ENCODE measurements at places on chromosomes 2 and 18. TPM values are rescaled to one million over a fixed set of nuclear protein-coding genes. Genes with fewer than 3 reads are reported as not detected.

DNA sequence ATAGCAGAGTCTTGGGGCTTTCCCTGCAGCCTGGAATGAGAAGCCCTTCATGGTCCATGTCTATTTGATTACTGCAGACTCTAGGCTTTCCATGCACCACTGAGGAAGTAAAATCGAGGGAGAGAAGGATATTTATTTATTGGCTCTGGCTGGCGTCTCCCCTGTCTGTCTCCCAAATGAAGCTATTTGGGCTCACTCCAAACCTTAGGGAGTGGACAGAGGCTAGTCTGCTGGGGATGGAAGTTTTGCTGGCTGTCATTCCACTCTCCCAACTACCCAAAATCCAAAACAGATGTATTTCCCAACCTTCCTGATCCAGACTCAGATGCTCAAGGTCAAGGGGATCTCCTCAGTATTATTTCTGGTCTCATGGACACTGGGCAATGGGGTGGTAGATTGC, 33.7 kb downstream of the TMEM17 start:
- no peak for DNase-seq

DNA sequence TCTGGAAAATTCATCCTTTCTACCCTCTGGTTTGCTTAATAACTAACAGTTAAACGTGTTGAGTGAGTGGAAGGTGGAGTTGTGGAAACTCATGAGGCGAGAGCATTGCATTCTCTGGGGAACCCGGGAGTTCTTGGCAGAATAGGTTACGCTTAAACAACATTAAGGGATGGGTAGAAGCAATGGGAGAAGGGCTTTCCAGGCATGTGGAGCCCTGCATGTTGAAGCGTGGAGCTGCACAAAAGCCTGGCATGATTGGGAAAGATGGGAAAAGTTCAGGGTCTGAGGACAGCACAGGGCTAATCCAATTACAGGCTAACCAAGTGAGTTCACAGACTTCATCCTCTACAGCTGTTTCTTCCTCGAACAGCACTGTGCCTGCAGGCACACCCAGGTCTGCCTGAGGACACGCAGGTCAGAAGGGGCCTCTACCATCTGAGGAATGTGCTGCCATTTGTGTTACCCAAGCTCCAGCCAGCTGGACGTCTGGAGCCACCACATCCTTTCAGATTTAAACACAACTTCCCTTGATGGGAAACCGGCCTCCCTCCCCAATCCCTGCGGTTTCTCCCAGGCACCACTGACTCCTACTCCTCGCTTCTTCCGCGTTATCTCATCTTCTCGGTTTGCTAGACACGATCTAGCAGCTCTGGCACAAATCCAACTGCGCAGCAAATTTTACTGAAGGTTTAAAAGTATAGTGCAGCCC, 164.2 kb downstream of the ANTXR1 start:
- DNase-seq: no peak

GRCh38 chr2:16104949-16105668, 164.8 kb downstream of the MYCN start:
- no peak for DNase-seq

- no peak for DNase-seq
Measured at GRCh38 chr18:78770139-78770822, 209.3 kb upstream of the SALL3 start.

DNA sequence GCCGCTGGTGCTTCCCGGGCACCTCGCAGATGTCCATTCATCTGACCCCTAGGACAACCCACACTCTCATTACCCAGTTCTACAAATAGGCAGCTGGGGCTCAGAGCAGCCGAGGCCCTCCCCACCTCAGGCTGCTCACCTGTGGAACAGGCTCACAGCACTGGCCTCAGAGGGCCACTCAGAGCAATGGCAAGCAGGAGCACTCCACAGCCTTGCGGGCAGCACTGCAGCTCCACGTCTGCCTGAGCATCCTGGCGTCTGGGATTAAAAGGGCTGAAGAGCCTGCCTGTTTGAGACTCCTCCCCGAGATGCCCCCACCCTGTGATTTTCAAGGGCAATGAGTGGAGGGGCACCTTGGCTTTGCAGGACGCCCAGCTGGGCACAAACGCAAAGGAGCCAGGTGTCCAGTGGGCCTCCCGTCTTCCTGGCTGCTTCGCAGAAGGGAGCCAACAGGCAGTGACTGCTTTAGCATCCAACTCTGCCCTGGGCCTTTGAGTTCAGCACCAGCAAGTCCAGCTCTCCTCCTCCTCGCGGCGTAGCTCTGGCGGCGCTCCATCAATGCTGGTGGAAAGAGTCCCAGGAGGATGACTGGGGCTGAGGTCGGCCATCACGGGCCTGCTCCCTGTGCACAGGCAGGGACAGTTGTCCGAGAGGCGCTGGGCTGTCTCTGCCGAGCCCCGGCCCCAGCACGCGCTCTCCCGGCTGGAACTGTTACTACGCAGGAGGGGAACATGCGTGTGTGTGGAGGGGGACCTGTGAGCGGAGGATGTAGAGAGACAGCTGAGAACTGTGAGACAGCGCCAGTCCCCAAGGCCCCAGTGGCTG, 297.2 kb downstream of the NDUFA10 start:
- no peak for DNase-seq

DNA sequence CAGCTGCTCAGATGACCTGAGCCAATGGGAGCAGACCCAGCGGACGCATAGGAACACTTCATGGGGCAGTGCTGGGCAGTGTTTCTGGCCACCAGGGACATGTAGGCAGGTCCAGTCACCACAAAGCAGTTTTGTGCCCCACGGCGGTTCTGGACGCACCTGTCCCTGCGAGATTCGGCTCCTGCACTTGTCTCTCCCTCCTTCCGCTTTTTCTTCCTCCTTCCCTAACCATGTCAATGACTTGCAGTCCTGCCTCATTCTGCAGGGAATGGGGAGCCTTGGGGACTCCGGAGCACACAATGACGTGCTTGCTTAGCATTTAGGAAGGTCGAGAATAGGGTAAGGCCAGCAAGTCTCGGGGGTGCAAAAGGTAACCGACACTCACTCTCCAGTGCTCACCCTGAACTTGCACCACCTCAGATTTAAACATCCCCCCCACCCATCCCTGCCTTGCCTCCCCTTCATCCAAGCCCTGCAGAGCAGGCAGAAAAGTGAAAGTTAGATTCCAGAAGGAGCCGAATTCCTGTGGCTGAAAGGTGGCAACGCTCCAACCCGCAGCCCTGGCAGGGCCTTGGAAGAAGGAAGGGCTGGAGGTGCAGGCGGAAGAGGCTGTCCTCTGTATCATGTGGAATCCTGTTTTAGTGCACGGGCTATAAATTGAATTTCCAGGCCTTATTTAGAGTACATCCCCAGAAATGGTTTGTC, 40.5 kb upstream of the ATG16L1 start:
- peak; percentile 82 for DNase-seq

- DNase-seq: no peak
Measured at GRCh38 chr2:239864247-239865058, 160.7 kb downstream of the NDUFA10 start.

DNA sequence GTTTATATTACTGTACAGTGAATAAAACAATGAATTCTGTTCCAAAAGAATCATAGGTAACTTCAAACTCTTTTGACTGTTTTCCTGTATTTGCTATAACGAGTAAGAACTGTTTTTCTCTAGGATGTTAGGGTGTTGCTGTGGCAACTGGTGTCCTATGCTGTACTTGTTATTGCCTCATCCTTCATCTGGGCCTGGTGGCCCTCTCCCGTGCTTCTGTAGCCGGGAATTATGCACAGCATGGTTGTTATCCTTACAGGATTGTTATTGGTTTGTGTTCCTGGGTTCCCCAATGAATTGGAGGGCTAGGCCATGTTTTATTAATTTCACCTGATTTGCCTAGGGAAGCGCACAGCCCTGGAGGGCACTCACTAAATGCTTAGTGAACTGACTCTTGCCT, 279.2 kb downstream of the PTPRM start:
- DNase-seq: peak; percentile 46

- DNase-seq: no peak
Measured at GRCh38 chr2:84894131-84894586, 11.3 kb upstream of the TMSB10 start.

- DNase-seq: peak; percentile 64
Measured at GRCh38 chr2:215439980-215440512, 4.2 kb upstream of the FN1 start.

DNA sequence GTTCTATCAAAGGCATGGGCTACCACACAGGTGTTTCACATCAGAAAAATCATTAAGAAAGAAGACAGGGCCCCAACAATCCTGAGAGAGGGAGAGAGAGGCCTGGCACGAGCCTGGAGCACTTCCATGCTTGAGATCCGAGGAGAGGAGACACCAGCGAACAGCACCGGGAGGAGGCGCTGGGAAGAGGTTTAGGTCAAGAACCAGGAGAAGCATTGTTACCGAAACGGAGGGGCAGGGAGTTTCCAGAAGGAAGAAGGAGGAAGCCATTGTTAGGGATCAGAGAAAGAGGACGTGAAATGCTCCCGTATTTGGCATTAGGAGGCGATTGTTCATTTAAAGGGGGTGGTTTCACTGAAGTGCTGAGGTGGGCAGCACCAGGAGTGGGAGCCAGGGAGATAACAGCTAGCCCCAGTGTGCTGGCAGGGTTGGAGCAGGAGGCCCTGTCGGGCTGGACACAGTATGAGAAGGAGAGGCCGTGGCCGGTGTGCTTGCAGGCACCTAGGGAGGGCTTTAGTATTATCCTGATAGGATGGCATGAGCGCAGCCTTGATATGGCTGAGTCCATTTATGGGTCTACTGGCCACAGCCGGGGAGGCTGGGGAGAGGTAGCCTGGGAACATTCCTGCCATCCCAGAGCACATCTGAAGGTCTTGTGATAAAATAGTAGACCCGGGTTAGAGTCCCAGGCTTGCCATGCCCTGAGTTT, 244.9 kb downstream of the KLHL29 start:
- DNase-seq: no peak

DNA sequence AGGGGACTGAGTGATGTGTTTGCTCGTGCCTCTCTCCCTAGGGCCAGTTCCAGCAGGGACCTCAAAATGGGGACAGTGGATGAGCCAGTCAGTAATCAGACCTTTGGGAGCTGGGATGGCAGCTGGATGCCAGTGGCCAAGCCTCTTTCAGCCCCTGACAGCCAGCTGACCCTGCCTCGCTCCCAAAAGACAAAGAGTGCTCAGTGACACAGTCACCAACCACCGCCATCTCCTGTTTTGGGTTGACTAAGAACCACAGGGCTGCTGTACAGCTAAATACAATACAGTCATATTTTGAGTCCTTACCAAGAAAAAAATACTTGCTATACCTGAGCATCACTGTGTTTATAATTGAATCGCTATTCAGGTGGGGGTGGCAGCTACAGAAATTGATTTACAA, 75.7 kb downstream of the POU3F3 start:
- DNase-seq: no peak

GRCh38 chr18:9782073-9782857, 74.2 kb downstream of the RAB31 start:
- DNase-seq: peak; percentile 88

GRCh38 chr2:65775839-65776238, 343.4 kb upstream of the SPRED2 start:
- DNase-seq: no peak

GRCh38 chr2:107804608-107805498, 21.8 kb upstream of the RGPD4 start:
- peak; percentile 77 for DNase-seq

GRCh38 chr2:170122883-170123547, 54.9 kb upstream of the MYO3B start:
- DNase-seq: peak; percentile 94

DNA sequence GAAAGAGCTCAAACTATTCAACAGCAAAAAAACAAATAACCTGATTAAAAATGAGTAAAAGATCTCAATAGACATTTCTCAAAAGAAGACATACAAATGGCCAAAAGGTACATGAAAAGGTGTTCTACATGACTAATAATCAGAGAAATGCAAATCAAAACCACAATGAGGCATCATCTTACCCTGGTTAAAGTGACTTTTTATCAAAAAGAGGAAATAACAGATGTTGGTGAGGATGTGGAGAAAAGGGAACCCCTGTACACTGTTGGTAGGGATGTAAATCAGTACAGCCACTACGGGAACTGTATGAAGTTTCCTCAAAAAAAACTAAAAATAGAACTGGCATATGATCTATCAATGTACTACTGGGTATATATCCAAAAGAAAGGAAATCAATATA, 39.8 kb upstream of the TMEM163 start:
- no peak for DNase-seq

GRCh38 chr18:14747513-14748474, at the start of gene ANKRD30B:
TSS of gene ANKRD30B (plus strand) at chr18:14748172. CDS start at chr18:14748420, 248 bp downstream.
- DNase-seq: no peak

GRCh38 chr2:105432749-105433148, 33.9 kb upstream of the FHL2 start:
- DNase-seq: no peak

- no peak for DNase-seq
Measured at GRCh38 chr2:42636934-42637333, 68.5 kb downstream of the MTA3 start.

DNA sequence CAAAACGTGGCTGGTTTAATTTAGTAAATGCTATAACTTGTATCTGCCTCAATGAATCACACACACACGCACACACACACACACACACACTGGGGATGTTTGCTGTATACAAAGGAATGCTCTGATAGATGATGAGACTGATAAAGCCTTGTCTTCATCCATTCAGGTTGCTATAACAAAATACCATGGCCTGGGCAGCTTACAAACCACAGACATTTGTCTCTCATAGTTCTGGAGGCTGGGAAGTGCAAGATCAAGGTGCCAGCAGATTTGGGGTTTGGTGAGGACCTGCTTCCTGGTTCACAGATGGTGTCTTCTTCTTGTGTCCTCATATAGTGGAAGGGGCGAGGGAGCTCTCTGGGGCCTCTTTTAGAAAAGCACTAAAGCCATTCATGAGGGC, 149.5 kb upstream of the HDAC4 start:
- no peak for DNase-seq

- no peak for DNase-seq
Measured at GRCh38 chr2:128315829-128316776, 2.6 kb downstream of the HS6ST1 start.

DNA sequence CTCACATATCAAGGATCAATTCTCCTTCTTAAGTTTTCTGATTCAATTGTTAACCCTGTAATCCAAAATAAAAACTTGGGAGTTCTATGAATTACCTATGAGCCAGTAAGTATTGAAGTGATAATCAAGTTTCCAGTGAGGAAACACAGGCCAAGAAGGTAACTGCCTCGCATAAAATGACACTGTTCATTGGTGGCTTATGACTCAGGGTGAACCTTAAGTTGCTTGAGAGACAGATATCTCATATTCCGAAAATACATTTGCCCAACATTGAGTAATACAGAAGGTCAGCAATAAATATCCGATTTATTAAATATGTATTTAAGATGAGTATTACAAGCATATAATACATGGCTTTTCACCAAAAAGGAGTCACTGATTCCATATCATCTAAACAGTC, 31.9 kb downstream of the PSME4 start:
- no peak for DNase-seq

- no peak for DNase-seq
Measured at GRCh38 chr2:72135921-72136320, 11.7 kb downstream of the CYP26B1 start.

- DNase-seq: no peak
Measured at GRCh38 chr2:10787176-10787968, 25.2 kb downstream of the PDIA6 start.

GRCh38 chr2:211127501-211127900, 571.1 kb downstream of the CPS1 start:
- DNase-seq: peak; percentile 8

The REG3A gene
- total RNA-seq: not detected

The SP140 gene
- 4.3 TPM for total RNA-seq

The XDH gene
- 2.0 TPM for total RNA-seq

The NGEF gene
- 0.75 TPM for total RNA-seq

The THSD7B gene
- total RNA-seq: not detected

The KCNE4 gene
- 0.05 TPM for total RNA-seq

The WNT10A gene
- total RNA-seq: 13.5 TPM

The FSHR gene
- total RNA-seq: 0.05 TPM

The HOXD12 gene
- total RNA-seq: not detected

The RBM44 gene
- total RNA-seq: 0.35 TPM

Data from renal cortical epithelial cell (primary cell).